Activated CD4-positive, alpha-beta T cell treated with anti-CD3 and anti-CD28 coated beads, Interleukin-2, amount 10 ng/mL, durations not matched to agents 7 days and 5 days (primary cell): ENCODE measurements at places on chromosomes 5 and 9. TPM values are rescaled to one million over a fixed set of nuclear protein-coding genes. Genes with fewer than 3 reads are reported as not detected.

GRCh38 chr9:77175151-77175550 is 2.2 kb upstream of the VPS13A start:
- DNase-seq = no peak
- H3K27ac ChIP-seq = no peak overlapping the region
- H3K4me1 ChIP-seq = peaks cover 22% of the 10 kb centered on the region
- H3K36me3 ChIP-seq = peaks cover 3% of the 10 kb centered on the region
- H3K27me3 ChIP-seq = peaks cover 14% of the 10 kb centered on the region

GRCh38 chr9:29730163-29730562 is 2156.9 kb upstream of the C9orf72 start:
- no peak overlapping the region for H3K4me3 ChIP-seq
- H3K4me1 ChIP-seq = no peaks in the 10 kb centered on the region
- H3K27ac ChIP-seq = no peak overlapping the region
- no peaks in the 10 kb centered on the region for H3K36me3 ChIP-seq

- H3K27ac ChIP-seq = no peak overlapping the region
- peaks cover 13% of the 10 kb centered on the region for H3K4me1 ChIP-seq
- no peak overlapping the region for H3K4me3 ChIP-seq
Observed at GRCh38 chr9:75190762-75191161, 102.4 kb downstream of the OSTF1 start.

- no peak overlapping the region for H3K27ac ChIP-seq
- no peaks in the 10 kb centered on the region for H3K36me3 ChIP-seq
- no peak overlapping the region for H3K4me3 ChIP-seq
- H3K27me3 ChIP-seq = no peaks in the 10 kb centered on the region
- DNase-seq = no peak
Observed at GRCh38 chr9:132194508-132194907, 32.6 kb downstream of the NTNG2 start.

DNA sequence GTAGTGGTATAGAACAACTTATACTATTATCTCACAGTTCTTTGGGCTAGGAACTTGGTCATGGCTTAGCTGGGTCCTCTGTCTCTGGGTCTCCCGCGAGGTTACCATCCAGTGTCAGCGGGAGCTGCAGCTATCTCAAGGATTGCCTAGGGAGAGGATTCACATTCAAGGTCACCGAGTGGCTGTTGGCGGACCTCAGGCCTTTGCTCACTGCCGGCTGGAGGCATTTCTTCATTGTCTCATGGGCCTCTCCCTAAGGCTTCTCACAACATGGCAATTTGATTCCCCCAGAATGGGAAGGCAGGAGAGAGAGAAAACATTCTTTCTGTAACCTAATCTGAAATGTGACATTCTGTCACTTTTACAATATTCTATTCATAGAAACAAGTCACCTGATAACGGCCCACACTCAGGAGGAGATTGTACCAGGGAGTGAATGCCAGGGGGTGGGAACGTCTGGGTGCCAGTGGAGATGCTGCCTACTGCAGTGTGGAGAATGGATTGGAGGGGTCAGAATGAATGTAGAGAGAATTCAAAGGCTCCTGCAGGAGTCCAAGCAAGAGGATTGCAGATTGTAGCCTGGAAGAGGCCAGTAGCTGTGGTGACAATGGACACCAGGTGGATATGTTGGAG is 29.5 kb upstream of the ANKRD18A start:
- H3K4me3 ChIP-seq = no peak overlapping the region
- H3K27ac ChIP-seq = no peak overlapping the region
- DNase-seq = no peak
- no peaks in the 10 kb centered on the region for H3K27me3 ChIP-seq

DNA sequence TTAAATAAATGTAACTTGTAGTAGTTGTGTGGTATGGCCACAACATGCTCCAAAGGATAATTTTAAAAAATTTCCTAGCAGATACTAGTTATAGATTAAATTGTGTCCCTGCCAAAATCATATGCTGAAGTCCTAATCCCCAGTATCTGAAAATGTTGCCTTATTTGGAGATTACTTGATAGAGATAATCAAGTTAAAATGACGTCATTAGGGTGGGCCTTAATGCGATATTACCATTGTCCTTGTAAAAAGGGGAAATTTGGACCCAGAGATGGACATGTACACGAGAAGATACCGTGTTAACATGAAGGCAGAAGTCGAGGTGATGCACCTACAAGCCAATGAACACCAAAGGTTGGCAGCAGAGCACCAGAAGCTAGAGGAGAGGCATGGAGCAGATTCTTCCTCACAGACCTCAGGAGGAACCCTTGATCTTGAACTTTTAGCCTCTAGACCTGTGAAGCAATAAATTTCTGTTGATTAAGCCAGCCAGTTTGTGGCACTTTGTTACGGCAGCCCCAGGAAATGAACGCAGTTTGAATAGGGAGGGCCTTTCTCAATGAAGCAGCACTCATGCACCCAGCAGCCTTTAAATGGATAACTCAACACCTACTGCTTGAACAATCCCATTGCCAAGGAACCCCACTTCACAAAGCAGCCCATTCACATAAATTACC is 148.9 kb downstream of the ARHGAP26 start:
- no peak overlapping the region for H3K4me3 ChIP-seq
- DNase-seq = no peak
- no peaks in the 10 kb centered on the region for H3K27me3 ChIP-seq
- peaks cover under 1% of the 10 kb centered on the region for H3K36me3 ChIP-seq
- no peak overlapping the region for H3K27ac ChIP-seq

DNA sequence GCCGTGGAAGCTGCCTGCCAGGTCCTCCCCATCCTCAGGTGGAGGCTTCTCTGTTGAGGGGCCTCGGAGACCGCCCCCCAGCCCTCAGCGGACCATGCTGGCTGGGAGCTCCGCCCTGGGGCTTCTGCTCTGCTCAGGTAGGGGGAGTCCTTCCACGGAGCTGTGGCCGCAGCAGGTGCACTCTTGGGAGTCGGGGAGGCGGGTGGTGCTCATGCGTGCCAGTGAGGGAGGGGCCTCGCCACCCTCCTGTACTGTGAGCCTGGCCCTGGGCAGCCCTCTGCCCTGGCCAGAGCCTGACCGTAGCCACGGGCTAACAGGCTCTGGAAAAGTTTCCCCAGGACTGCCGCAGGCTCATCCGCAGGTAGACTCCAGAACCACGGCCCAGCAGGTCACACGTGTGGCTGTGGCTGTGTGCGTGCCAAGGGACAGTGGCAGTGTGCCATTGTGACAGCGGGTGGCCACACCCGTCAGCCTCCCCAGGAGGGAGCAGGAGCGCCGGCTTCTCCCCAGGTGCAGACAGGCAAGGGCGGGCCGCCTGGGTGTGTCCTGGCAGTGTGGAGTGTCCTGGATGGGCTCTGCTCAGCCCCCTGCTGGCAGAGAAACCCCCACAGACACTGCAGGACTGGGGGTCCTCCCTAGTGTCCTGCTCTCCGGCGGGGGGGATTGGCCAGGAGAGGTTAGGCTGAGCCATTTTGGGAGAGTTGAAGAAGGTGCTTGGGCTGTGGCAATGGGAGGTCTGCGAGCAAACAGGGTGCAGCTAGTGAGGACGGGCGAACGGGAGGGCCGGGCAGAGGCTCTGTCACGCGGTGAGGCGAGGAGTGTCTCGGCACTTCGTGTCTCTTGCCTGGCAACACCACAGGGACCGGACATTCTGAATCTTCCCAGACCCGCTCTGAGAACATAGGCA is 29.5 kb downstream of the TPPP start:
- peaks cover 24% of the 10 kb centered on the region for H3K36me3 ChIP-seq
- no peak for DNase-seq
- H3K27me3 ChIP-seq = no peaks in the 10 kb centered on the region
- no peak overlapping the region for H3K27ac ChIP-seq
- H3K4me3 ChIP-seq = no peak overlapping the region
- no peaks in the 10 kb centered on the region for H3K4me1 ChIP-seq

GRCh38 chr5:103774721-103775120 is 212.1 kb upstream of the NUDT12 start:
- no peaks in the 10 kb centered on the region for H3K27me3 ChIP-seq
- no peaks in the 10 kb centered on the region for H3K4me1 ChIP-seq
- no peaks in the 10 kb centered on the region for H3K36me3 ChIP-seq
- no peak overlapping the region for H3K27ac ChIP-seq
- no peak for DNase-seq
- H3K4me3 ChIP-seq = no peak overlapping the region

GRCh38 chr5:139964994-139965565 is 78.0 kb downstream of the NRG2 start:
- peaks cover 4% of the 10 kb centered on the region for H3K4me1 ChIP-seq
- H3K27me3 ChIP-seq = peaks cover 14% of the 10 kb centered on the region
- H3K4me3 ChIP-seq = no peak overlapping the region
- H3K36me3 ChIP-seq = no peaks in the 10 kb centered on the region
- no peak overlapping the region for H3K27ac ChIP-seq

GRCh38 chr5:116454417-116454927 is 120.2 kb downstream of the SEMA6A start:
- H3K27ac ChIP-seq = no peak overlapping the region
- H3K27me3 ChIP-seq = no peaks in the 10 kb centered on the region
- H3K36me3 ChIP-seq = no peaks in the 10 kb centered on the region
- peaks cover 8% of the 10 kb centered on the region for H3K4me1 ChIP-seq

DNA sequence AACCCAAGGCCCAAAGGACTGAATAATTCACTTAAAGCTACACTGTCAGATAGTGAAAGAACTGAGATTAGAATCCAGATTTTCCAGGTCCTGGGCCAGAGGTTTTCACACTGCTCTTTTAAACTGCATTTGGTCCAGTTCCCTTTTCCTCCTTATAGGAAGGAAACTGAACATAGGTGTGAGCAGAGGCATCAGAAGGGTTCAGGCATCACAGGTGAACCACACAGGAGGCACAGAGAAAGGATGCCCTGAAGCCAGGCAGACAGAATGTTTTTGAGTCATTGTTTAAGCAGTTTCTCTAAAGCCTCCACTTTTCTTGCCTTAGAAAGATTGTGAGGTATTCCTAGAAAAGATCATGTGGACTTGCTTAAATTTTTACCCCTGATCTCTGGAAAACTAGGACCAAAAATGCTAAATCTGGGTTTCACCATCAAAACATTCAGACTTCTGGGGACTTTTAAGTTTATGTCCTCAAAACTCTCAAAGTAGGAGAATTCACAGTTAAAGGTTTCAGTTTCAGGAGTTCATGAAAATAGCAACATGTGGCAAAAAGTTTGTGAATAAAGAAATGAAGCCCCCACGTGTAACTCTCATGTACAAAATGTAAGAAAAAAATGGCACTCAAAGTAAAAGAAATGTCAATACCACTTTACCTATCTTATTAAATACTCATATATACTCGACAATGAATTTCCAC is 386.1 kb downstream of the NTRK2 start:
- H3K27me3 ChIP-seq = no peaks in the 10 kb centered on the region
- no peak for DNase-seq
- no peaks in the 10 kb centered on the region for H3K4me1 ChIP-seq

GRCh38 chr5:131587541-131587940 is 47.5 kb downstream of the RAPGEF6 start:
- no peak for DNase-seq
- no peaks in the 10 kb centered on the region for H3K27me3 ChIP-seq

DNA sequence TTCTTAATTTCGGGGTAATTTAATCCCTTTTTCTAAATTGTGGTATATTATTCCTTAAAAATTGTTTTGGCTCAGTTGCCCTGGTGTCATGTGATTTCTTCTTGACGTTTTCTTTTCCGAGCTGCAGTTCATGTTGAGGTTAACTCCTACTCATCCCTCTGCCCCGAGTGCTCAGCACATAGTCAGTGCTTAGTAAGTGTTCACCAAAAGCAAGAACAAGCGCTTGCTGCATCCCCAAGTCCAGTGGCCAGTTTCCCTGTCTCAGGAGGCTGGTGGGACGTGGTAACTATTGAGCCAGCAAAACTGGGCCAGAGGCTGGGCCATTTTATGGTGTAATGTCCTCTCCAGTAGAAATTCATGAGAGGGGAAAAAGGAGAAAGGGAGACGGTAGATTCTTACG is 23.3 kb downstream of the TRIO start:
- peaks cover 8% of the 10 kb centered on the region for H3K4me1 ChIP-seq
- no peaks in the 10 kb centered on the region for H3K27me3 ChIP-seq
- no peak overlapping the region for H3K4me3 ChIP-seq
- no peak overlapping the region for H3K27ac ChIP-seq
- DNase-seq = no peak
- H3K36me3 ChIP-seq = no peaks in the 10 kb centered on the region

GRCh38 chr9:23543419-23543818 is 282.6 kb downstream of the ELAVL2 start:
- H3K36me3 ChIP-seq = no peaks in the 10 kb centered on the region
- DNase-seq = no peak
- H3K4me3 ChIP-seq = no peak overlapping the region
- H3K27ac ChIP-seq = no peak overlapping the region

DNA sequence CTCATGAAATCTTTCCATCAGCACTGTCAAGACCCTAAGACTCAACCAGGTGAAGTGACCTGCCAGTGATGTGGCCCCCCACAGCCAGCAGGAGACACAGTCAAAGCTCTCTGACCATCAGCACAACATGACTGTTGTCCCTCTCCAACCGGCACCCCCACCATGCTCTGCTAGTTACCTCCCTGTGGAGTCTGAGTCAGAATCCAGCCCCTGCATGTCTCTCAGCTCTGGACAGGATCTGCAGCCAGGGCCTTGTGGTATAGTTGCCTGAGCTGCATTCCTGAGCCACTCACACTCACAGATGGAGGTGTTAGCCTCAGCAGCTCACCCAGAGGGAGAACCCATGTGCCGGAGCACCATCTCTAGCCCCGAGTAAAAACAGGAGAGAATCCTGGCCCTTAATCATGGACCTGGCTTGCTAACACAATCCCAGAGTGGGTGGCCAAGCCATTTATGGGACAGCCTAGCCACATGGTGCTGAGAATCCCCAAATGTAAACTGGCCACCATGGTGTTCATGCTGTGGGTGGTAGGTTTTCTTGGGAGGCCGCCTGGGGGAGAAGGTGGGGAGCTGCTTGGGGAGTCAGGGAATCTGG is 237.8 kb downstream of the PAPPA start:
- peaks cover 1% of the 10 kb centered on the region for H3K4me1 ChIP-seq
- no peaks in the 10 kb centered on the region for H3K36me3 ChIP-seq
- no peak for DNase-seq
- H3K4me3 ChIP-seq = no peak overlapping the region
- H3K27me3 ChIP-seq = no peaks in the 10 kb centered on the region

DNA sequence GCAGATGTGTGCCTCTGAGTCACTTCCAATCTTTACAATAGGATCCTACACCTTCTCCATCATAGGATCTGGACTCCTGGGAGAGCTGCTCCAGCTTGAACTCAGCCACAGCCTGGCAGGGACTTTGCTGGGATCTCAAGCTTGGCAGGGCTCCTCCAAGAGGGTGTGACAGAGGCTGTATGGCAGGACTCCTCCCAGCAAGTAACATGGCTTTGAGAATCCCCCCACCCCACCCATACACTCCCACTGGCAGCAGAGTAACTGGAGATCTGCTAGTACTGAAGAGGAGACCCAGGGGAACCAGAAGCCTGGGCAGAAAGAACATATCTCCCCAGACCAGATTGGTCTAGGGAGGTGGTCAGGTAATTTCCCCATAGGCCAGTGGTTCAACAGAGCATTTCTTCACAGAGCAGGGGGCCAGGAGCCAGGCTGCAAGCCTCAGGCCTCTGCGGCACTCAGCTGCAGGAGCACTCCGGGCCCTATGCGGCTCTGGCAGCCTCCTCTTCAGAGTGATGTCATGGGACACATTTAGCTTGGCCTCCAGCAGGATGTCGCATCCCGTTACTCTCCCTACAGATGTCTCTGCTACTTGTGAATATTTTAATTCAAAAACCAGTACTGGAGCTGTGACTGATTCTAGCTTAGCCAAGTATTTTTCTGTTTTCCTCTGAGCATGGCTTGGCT is 1.7 kb upstream of the ACSL6 start:
- peaks cover 86% of the 10 kb centered on the region for H3K27me3 ChIP-seq
- H3K4me3 ChIP-seq = no peak overlapping the region
- peaks cover 4% of the 10 kb centered on the region for H3K36me3 ChIP-seq
- no peak overlapping the region for H3K27ac ChIP-seq
- H3K4me1 ChIP-seq = peaks cover 42% of the 10 kb centered on the region
- DNase-seq = no peak

Gene ZNF484
- total RNA-seq = 13.0 TPM

Gene BAAT
- total RNA-seq = 0.07 TPM

Gene SLC6A18
- not detected for total RNA-seq

Gene NUTM2G
- not detected for total RNA-seq

Gene CAMK4
- total RNA-seq = 139 TPM
